ENCODE measurements at places on chromosomes 4 and X.

DNA sequence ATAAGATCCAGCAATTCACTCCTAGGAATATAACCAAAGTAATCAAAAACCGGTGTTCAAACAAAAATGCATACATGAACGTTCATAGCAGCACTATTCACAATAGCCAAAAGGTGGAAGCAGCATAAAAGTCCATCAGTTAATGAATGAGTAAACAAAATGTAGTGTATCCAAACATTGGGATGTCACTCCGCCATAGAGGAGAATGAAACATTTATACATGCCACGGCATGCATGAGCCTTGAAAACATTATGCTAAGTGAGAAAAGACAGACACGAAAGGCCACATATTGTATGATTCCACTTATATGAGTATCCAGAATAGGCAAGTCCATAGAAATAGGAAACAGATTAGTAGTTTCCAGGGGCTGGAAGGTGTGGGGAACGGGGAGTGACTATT lies 11.0 kb upstream of the PDLIM3 start:
- no peak for DNase-seq

GRCh38 chr4:113290666-113291065 lies 241.2 kb downstream of the ANK2 start:
- DNase-seq: no peak

- no peak for DNase-seq
These were observed 102.1 kb downstream of the UCHL1 start for GRCh38 chr4:41358647-41359421.

DNA sequence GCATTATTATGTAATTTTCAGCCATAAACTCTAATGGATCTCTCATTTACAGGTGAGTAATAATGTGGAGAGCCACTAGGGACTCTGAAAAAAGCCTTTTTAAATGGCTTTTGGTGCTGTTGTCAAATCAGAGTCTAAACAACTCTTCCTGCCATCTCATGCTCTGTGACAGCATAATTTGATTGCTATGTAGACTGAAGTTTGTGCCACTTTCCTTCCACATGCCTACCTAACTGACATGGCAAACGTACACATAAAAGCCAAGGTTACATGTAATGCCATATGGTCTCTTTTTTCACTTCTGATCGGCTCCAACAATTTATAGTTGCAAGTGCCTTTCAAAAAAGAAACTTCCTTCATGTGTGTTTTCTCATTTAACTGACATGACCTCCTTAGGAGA lies 94.3 kb downstream of the SH2D1A start:
- no peak for DNase-seq

DNA sequence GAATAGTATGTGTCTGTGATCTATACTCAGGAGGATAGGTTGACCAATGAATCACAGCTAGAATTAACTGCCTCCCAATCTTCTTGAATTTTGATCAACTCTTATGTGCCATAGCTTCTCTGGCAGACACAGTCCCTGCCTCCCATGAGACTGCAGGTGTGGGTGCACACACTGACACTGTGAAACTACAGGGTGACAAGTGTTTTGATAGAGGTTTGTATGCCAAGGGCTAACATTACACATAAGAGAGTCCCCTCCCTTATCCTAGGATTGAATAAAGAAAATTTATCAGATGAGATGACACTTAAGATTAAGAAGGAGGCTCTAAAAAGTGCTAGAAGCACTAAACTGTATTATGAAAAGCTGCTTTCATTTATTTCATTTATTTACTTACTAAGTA lies 218.4 kb upstream of the BMP3 start:
- no peak for DNase-seq

GRCh38 chrX:29431895-29432294 lies 783.5 kb upstream of the MAGEB2 start:
- no peak for DNase-seq

DNA sequence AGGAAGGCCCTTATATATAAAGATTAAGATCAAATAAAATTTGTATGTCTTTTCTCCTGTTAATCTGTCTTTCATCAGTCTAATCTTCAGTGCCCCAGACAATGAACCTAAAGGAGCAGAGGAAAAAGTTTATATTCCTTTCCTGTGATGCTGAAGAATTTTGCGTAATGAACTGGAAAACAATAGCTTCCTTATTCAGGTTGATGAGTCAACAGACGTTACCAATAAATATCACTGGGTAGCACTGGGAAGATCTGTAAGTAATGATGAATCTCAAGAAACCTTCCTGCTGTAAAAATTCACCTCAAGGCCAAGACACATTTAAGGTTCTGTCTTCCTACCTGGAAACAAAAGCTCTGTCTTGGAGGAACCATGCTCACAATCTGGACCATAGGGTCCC lies 25.5 kb downstream of the CDKN2AIP start:
- no peak for DNase-seq

DNA sequence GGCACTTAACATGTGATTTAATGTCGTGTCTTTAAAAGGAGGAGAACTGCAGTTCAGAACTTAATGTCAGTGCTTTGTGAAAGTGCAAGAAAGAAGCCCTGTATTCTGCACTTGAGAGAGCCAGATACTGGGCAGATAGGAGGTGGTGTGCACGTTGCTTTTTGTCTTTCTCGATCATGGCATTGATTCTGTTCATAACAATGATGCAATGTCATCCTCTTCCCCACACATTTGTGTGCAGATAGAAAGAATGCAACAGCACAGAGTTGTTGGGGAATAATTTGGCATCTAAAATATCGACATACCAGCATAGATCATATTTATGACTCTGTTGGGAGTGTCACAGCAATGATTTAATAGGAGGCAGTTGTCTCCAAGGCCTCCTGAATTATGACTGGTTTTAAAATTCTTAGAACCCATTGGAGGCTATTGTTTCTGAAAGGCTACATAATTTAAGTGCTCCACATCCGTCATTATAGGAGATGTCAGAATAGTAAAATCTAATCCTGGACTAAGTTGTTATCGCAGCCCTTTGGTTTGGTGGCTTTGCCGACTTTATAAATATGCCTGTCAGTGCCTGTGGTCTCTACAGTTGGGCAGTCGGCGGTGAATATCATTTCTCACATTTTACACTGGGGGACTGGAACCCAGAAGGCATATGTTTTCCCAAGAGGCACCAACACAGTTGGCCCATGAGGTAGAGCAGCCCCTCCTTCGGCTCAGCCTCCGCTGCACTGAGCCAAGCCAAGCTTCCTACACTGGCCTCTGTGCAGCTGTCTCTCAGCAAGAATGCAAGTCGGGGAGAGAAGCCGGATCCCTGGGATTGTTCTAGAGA lies 124.9 kb downstream of the PTTG2 start:
- DNase-seq: no peak

GRCh38 chr4:7970361-7970946 lies 30.8 kb upstream of the AFAP1 start:
- no peak for DNase-seq

- peak; percentile 19 for DNase-seq
These were observed 759 bp downstream of the ZC4H2 start for GRCh38 chrX:64975491-64975890.

DNA sequence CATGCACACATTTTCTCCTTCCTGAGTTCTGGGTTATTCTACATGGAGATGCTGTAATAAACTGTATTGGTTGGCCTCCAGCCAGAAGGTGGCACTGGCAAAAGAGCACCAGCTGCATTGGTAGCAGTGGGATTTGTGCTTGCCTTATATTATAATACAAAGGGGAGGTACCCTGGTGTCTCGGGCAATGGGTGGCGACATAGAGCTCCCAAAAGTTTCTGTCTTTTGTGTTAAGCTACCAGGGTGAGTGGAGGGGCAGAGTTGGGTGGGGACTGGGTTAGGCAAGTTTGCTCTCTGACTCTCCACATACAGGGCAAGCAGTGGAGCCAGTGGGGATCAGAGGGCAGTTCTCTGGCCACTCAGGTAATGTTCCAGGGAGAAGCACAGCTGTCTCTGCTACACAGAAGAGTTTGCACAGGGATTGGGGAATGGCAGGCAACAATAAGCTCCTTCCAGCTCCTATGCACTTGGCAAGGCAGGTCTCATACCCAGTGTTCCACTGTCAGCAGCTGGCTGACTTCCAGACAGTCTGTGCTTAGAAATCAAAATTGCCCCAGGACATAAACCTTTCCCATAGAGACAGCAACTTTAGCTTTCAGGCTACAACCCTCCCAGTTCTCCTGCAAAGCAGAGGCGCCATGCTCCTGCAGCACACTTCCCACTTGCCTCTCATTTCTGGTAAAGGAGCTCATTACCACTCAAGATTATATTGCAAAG lies 463.9 kb upstream of the PCDH7 start:
- no peak for DNase-seq

DNA sequence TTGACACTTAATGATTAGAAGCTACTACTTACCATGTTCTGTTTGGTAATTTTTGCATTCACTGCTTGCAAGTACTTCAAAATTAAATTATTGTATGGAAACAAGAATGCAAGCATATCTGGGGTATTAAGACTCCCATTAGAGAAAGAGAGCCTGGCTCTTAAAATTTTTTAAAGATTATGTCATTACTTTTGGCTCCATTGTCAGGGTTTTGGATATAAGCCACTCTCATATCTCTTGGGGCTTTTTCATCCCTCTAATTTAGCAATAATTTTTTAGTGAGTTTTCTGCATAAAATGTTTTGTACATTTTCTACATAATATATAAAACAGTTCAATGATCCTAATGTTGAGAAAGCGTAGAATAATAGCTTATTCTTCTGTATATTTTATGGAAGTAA lies 49.4 kb downstream of the SLC9A6 start:
- DNase-seq: no peak

DNA sequence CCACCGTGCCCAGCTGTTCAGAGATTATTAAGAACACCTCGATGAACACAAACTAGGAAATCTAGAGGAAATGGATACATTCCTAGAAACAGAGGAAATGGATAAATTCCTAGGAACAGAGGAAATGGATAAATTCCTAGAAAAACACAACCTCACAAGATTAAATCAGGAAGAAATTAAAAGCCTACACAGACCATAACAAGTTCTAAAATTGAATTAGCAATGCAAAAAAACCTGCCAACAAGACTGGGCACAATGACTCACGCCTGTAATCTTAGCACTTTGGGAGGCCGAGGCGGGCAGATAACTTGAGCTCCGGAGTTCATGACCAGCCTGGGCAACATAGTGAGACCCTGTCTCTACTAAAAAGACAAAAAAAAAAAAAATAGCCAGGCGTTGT lies 13.1 kb upstream of the IDS start:
- no peak for DNase-seq

DNA sequence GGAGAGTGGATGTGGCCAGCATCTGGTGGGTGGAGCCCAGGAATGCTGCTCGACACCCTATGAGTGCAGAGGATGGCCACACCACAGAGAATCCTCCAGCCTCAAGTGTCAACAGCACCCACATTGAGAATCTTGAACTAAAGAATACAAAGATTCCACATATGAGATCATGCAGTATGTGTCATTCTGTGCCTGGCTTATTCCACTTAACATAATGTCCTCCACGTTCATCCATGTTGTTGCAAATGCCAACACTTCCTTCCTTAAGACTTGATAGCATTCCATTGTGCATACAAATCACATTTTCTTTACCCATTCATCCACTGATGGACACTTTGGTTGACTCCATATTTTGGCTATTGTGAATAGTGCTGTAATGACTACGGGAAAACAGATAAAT lies 145.8 kb downstream of the PRKX start:
- no peak for DNase-seq

- no peak for DNase-seq
These were observed 13.0 kb downstream of the LRP2BP start for GRCh38 chr4:185382754-185383153.

GRCh38 chrX:106684207-106684606 lies 42.3 kb upstream of the RNF128 start:
- DNase-seq: no peak

GRCh38 chr4:36159208-36159607 lies 85.1 kb downstream of the ARAP2 start:
- no peak for DNase-seq

DNA sequence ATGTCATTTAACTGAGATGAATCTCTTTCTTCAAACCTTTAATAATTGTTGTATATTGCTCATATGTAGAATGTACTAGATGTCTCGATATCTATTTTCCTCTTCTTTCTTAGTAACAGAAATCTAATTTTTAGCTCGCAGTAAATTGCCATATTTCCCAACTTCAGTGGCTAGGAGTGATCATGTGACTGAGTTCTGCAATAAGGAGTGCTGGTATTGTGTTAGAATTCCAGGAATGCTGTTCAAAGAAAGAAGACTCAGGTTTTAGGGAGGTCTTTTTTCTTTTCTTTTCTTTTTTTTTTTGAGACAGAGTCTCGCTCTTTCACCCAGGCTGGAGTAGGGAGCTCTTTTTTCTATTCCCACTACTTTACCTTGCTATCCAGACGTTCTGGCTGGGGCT lies 81.7 kb downstream of the SLC10A7 start:
- DNase-seq: no peak

DNA sequence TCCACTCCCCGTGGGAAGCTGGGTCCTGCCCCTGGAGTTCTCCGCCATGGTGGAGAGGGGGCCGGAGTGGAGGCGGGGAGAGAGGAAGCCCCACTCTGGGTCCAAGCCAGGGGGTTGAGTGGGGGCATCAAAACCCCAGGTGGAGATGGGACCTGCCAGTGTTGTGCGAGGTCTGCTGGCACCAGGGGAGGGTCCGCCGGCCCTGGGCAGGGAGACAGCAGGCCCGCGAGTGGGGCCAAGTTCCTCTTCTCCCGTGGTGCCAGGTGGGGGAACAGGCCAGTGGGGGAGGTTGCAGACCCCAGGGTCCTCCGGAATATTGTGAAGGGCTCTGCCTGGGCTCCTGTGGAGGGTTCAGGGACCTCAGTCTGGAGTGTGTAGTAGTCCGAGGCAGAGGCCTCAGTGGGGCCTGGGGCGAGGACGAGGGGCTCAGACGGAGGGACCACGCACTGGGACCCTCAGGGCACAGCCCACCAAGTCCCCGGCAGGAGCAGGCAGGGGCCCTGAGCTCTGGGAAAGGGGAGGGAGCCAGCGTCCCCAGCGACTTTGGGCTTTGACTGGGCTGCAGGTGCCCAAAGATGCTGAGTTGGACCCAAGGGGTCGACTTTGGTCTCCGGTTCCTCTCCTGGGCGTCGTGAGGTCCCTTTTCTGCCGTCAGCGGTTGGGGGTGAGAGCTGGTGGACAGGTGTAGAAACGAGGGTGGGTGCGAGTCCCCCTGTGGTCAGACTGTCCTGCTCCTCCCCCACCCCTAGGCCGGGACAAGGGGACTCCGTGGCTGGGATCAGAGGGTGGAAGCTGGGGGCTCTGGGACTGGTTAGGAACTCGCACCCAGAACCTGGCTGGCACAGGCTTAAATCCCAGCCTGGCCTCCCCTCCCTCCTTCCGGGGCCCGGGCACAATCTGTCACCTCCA lies 43.8 kb upstream of the NKX1-1 start:
- DNase-seq: no peak

GRCh38 chr4:52241916-52242315 lies 190.8 kb downstream of the SPATA18 start:
- DNase-seq: no peak

DNA sequence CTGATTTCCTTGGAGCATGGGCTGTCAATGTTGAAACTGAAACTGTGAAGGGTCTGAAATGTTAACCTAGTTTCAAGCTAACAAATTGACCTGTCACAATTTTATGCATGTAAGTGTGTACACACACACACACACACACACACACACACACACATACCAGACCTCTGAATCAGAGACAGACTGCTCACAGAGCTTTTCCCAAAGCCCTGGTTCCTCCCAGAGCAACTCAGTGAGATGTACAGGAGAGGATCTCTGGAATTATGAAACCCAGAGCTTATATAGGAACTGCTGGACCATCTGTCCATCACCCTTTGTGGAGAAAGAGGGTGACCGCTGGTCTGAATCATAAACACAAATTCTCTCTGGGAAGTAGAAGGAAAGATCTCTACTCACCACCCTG lies 228.1 kb upstream of the PRPS2 start:
- DNase-seq: no peak

GRCh38 chr4:40687676-40688389 lies 58.2 kb upstream of the RBM47 start:
- DNase-seq: no peak

Measured in pancreas (tissue), 10 donors.